CD4-positive, alpha-beta memory T cell (primary cell): ENCODE measurements at places on chromosomes 4 and X.

- DNase-seq = no peak
Observed at GRCh38 chr4:56860781-56861180, 39.3 kb upstream of the SPINK2 start.

DNA sequence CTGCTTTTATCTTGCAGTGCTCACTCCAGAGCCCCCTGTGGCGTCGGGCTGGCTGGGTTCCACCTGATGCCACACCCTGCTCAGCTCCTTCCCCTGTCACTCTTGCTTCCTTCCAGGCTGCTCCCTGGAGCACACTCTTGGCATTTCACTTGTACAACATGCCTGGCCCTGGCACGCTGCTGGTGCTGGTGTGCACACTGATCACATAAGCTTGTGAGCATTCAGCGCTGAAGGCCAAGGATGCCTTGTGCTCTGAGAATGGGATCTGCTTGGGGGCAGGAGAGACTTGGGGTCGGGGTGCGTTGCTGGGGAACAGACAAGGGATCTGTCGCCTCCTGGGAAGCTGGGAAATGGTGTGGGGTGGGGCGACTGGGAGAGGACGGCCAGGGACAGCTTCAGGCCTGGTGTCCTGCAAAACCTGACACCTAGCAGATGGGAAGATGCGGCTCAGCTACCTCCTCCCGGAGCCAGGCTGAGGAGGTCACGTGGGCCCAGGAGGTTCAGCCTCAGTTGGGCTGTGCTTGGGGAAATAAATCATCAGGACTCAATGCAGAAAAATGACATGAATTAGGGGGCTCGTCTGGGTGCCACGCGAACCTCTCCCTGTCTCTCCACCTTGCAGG lies 108.5 kb downstream of the PHKA2 start:
- DNase-seq = no peak

GRCh38 chr4:179415037-179415846 lies 1973.0 kb upstream of the AGA start:
- DNase-seq = no peak

- no peak for DNase-seq
Observed at GRCh38 chrX:113929004-113929403, 654.9 kb upstream of the HTR2C start.

- DNase-seq = no peak
Observed at GRCh38 chrX:24292353-24292752, 21.5 kb downstream of the SUPT20HL2 start.

- no peak for DNase-seq
Observed at GRCh38 chr4:122479935-122480416, 23.5 kb upstream of the IL2 start.
